IgD-negative memory B cell (primary cell): ENCODE measurements at places on chromosomes 13 and 19. TPM values are rescaled to one million over a fixed set of nuclear protein-coding genes. Genes with fewer than 3 reads are reported as not detected.

Gene S1PR4
- 448 TPM for polyA plus RNA-seq

Gene CEACAM1
- polyA plus RNA-seq: 5.4 TPM

Gene KLF1
- polyA plus RNA-seq: not detected

Gene LRRC4B
- not detected for polyA plus RNA-seq

Gene ZNF626
- 17.9 TPM for polyA plus RNA-seq

Gene PALM3
- polyA plus RNA-seq: not detected

Gene RELB
- 89.8 TPM for polyA plus RNA-seq

Gene TBXA2R
- 3.3 TPM for polyA plus RNA-seq

Gene KLK4
- polyA plus RNA-seq: not detected

Gene CYP2A6
- not detected for polyA plus RNA-seq

Gene ACER1
- not detected for polyA plus RNA-seq

Gene SPATA13
- 15.6 TPM for polyA plus RNA-seq

Gene RTBDN
- not detected for polyA plus RNA-seq

Gene WDR88
- polyA plus RNA-seq: 0.13 TPM

Gene DCAF15
- polyA plus RNA-seq: 5.7 TPM

Gene IL12RB1
- 9.8 TPM for polyA plus RNA-seq

Gene NLRP4
- not detected for polyA plus RNA-seq

Gene CYP2B6
- not detected for polyA plus RNA-seq

Gene LIPE
- 15.0 TPM for polyA plus RNA-seq

Gene CEACAM4
- not detected for polyA plus RNA-seq

Gene EPSTI1
- 30.1 TPM for polyA plus RNA-seq

Gene APOC4
- not detected for polyA plus RNA-seq

Gene NXNL1
- not detected for polyA plus RNA-seq

Gene DOCK9
- polyA plus RNA-seq: 4.1 TPM

Gene PSG7
- polyA plus RNA-seq: not detected

Gene OR7A5
- polyA plus RNA-seq: not detected

Gene VSTM1
- polyA plus RNA-seq: not detected

Gene NKPD1
- polyA plus RNA-seq: not detected

Gene TIMM13
- 69.1 TPM for polyA plus RNA-seq

Gene ZNF628
- 0.34 TPM for polyA plus RNA-seq

Gene ZNF382
- polyA plus RNA-seq: 7.9 TPM

Gene ZNF677
- 8.7 TPM for polyA plus RNA-seq

Gene ZNF415
- 4.9 TPM for polyA plus RNA-seq

Gene DAND5
- not detected for polyA plus RNA-seq

Gene PSG3
- not detected for polyA plus RNA-seq

Gene ZNF575
- polyA plus RNA-seq: 2.9 TPM

Gene KLC3
- not detected for polyA plus RNA-seq

Gene FBXO17
- not detected for polyA plus RNA-seq

Gene ZNF556
- not detected for polyA plus RNA-seq

Gene TSSK6
- polyA plus RNA-seq: 4.6 TPM

Gene RNF225
- polyA plus RNA-seq: not detected

Gene SCN1B
- not detected for polyA plus RNA-seq

Gene CGB2
- not detected for polyA plus RNA-seq

Gene TMEM59L
- polyA plus RNA-seq: not detected

Gene TMEM255B
- 0.70 TPM for polyA plus RNA-seq

Gene ZNF534
- polyA plus RNA-seq: 0.14 TPM

Gene EDNRB
- polyA plus RNA-seq: not detected

Gene PPP1R37
- polyA plus RNA-seq: 2.3 TPM

Gene SLITRK5
- polyA plus RNA-seq: not detected

Gene DENND1C
- 80.7 TPM for polyA plus RNA-seq

Gene RDH8
- not detected for polyA plus RNA-seq

Gene MBD3L2
- polyA plus RNA-seq: not detected

Gene SIGLEC12
- polyA plus RNA-seq: 1.1 TPM

Gene KIR3DL1
- 1.1 TPM for polyA plus RNA-seq

Gene KLHL1
- not detected for polyA plus RNA-seq

Gene EID2
- 14.6 TPM for polyA plus RNA-seq
